ENCODE measurements at places on chromosomes 7 and 10.

GRCh38 chr7:10888861-10889260 lies 84.8 kb upstream of the PHF14 start:
- DNase-seq, result no peak

DNA sequence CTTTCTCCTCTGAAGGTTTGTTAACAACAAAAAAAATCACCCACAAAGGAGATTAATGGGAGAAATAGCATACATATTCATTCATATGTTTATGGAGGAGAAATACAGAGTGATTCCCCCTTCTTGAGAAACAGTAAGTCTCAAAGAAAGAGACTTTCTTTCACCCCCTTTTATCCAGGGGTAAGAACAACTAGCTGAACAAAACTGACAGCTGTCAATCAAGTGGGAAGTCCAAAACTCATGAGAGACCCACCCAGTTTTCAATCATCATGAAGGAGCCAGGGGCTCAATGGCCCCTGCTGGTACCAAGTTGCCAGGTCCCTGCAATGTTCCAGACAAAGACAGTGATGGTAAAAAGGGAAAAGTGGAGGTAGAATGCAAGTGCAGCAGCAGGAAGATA lies 1.9 kb upstream of the CYP3A43 start:
- DNase-seq, result no peak

DNA sequence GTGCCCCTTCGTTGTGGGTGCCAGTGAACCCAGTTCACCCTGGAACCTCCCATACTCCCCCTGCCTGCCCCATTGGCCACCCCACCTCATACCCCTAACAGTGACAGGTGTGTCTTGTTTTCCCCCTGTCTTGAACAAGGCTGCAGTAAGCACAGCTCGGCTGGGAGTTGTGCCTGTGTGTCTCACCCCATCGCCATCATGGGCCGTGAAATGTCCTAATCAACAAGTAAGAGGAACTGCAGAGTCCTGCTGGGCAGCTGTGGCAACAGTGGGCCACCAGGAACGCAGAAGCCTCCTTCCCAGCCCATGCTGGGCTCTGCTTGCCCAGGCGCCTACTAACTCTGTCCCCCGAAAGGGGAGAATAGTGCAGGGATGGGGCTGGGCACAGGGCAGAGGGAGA lies 91.6 kb downstream of the C10orf105 start:
- DNase-seq, result no peak

GRCh38 chr7:22051886-22052673 lies 106.4 kb upstream of the CDCA7L start:
- DNase-seq, result no peak

GRCh38 chr10:14476006-14476405 lies 145.3 kb upstream of the FRMD4A start:
- no peak for DNase-seq

DNA sequence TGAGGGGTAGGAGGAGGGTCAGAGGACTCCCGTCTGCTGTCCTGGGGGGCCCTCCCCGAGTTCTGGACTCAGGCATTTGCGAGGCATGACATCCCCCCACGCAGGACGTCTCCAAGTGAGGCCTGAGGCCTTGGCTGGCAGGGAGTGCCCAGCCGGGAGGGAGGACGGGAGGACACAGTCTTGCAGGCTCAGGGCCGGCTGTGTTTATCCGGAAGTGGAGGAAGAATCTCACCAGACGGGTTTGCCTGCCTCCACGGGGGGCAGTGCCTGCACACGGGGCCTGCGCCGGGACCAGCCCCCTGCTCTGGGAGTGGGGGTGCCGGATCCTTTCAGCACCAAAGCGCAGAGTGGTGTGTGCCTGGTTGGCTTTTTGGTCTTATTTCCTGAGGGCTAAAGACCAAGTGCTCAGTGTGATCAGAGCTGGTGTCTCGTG lies 10.9 kb downstream of the PWWP2B start:
- DNase-seq, result no peak

DNA sequence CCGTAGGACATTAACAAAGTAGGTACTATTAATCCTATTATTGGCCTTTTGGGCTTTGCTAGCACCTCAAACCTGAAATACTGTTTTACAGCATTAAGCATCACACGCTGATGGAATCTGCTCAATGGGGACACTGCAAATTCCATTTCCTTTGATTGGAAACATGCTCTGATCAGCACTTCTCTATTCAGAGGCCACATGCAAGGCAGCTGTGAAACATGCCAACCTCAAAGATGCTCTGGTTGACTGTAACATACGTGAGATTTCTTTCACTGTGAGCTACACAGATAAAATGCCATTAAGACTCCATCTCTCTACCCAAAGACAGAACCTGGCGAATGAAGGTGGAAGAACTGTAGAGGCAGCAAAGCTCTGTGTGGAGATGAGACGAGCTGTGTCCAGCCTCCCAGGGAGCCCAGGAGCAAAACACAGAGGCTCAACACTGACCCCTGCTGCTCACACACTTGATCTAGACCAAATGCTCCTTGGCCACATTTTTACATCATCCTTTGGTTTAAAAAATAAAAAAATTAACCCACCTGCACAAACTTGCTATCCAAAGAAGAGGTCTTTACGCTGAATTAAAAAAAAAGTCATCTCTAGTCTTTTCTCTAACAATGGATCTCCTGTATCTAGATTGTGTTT lies 8.0 kb downstream of the RSU1 start:
- peak; percentile 24 for DNase-seq

GRCh38 chr10:42367532-42368230 lies 270.7 kb downstream of the ZNF33B start:
- DNase-seq, result no peak

GRCh38 chr7:106419455-106420182 lies 134.8 kb upstream of the NAMPT start:
- DNase-seq, result no peak
